ENCODE measurements at places on chromosomes 2 and 18.
A peak's percentile ranks its signal among the peaks of the same experiment; 100 is the strongest.

DNA sequence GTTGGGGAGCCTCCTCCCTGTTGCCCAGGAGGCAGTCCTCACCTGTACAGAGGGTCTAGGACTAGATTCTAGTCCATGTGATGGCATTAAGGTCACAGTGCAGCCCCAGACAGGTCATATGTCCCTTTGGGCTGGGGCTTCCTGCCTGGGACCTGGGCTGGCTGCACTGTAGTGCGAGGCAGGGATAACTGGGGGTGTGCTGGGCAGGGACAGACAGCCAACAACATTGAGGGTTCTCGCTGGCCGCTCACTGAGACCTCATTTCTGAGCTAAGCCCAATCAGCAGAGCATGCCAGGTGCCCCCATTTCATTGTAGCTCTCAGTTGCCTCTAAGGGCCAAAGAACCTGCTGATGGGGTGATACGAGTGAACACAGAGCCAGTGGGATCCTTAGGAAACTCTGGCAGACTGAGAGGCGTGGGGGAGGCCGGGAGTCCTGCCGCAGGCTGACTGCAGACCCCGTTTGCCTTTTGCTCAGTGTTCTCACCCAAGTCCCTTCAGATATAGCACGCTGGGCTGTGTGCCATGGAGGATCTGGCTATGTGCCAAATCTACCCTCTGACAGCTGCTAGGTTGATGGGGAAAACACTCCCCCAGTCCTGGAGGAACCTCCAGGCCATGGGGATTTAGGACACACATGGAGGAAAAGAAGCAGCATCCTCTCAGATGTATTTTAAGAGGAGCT, 51.9 kb downstream of the DYSF start:
- DNase-seq = no peak

- DNase-seq = no peak
Observed at GRCh38 chr2:17969661-17970060, 91.2 kb downstream of the KCNS3 start.

DNA sequence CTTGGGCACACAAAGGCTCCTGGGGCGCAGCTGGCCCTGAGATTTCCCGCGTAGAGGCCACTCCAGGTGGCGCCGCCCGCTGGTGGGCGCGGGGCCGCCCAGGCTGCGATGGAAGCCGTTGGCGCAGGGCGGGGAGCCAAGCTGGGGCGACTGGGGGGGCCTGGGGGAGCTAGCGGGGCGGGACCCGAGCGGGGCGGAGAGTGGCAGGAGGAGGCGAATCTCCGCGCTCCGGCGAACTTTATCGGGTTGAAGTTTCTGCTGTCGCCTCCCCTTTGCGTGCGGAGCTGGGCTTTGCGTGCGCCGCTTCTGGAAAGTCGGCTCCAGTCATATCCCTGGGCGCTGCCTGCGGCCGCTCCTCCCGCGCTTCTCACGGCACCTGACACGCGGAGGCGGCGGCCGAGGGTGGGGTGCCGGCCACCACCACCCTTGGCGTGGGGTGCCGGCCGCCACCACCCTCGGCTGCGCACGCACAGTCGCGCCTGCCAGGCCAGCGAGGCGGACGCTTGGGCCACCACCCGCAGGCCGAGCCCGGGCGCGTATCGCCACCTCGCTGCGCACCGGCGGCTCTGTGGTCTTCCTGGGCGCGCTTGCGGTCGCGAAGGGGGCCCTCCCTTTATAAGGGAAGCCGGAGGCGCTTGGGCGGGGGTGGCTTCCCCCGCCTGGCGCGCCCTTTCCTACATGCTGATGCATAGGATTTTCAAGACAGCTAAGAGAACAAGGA, 919 bp upstream of the CYP1B1 start:
- no peak for DNase-seq

GRCh38 chr2:20593072-20594034, 57.5 kb downstream of the HS1BP3 start:
- DNase-seq = no peak

- DNase-seq = no peak
Observed at GRCh38 chr2:150428641-150429040, 58.8 kb downstream of the RND3 start.

GRCh38 chr2:118388771-118389170, 300.5 kb downstream of the INSIG2 start:
- no peak for DNase-seq

DNA sequence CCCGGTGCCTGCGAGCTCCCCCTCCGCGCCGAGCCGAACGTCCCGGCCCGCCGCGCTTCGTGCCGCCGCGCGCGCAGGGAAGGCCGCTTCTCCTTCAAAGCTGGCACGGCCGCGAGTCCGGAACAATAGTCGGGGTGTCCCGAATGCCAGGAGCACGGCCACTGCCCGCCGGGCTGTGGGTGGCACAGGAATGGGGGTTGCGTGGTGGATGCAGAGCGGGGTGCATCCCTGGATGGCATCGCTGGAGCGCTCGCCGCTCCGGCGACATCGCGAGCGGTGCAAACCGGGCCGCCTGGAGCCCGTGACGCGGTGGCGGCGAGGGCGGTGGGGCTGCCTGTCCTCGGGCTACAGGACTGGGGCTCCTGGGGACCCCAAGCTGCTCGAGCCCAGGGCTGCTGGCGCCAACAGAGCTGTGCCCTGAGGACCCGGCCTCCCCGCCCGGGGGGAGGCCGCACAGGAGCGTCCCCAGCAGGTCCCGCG, 1.1 kb upstream of the SATB2 start:
- no peak for DNase-seq

DNA sequence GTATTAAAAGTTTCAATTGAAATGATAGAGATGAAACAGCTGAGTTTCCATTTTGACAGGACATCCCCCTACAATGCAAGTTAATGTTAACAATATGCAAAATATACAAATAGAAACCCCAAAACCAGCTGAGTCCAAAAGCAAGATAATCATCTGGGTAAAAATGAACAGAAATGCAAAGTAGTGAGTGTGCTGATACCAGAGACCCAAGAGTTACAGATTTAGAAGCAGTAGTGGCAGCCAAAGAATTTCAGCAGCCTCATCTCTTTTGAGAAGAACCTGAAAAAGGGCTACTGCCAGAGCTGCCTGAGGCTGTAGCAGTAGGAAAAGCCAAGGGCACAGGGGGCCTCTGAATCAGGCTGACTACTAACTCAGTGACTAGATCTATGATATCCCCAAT, 82.6 kb downstream of the THADA start:
- no peak for DNase-seq

GRCh38 chr2:57908736-57909161, 137.9 kb upstream of the VRK2 start:
- no peak for DNase-seq

GRCh38 chr2:53877556-53877955, 17.8 kb upstream of the GPR75 start:
- no peak for DNase-seq

- DNase-seq = peak; percentile 26
Observed at GRCh38 chr2:204177977-204178522, 241.5 kb downstream of the ICOS start.

- DNase-seq = no peak
Observed at GRCh38 chr2:172239944-172240590, 137.4 kb upstream of the DLX2 start.

GRCh38 chr2:62531594-62531993, 25.6 kb upstream of the TMEM17 start:
- DNase-seq = no peak
